Colonic mucosa (tissue), 4 donors: ENCODE measurements at places on chromosomes 7 and 10.

DNA sequence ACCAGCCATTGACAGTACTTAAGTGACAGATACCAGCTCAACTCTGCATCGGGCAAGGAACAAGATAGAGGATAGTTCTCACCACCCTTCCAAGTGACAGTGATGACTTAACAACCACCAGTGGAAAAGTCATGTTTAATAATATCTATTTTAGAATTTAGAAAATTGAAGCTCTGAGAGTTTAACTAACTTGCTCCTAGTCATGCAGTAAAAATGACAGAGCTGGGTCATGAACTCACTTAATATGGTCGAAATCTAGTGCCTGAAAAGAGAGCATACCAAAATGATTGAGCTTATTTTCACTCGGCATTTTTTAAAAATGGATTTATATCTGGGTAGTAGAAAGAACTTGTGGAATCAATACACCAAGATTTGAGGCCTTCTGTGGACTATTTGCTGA lies 367.8 kb upstream of the IGFBP3 start:
- no peak for DNase-seq

- DNase-seq, result no peak
Measured at GRCh38 chr7:153103202-153103601, 343.6 kb downstream of the ACTR3B start.

- DNase-seq, result no peak
Measured at GRCh38 chr7:5629941-5630340, 151.5 kb downstream of the RNF216 start.

DNA sequence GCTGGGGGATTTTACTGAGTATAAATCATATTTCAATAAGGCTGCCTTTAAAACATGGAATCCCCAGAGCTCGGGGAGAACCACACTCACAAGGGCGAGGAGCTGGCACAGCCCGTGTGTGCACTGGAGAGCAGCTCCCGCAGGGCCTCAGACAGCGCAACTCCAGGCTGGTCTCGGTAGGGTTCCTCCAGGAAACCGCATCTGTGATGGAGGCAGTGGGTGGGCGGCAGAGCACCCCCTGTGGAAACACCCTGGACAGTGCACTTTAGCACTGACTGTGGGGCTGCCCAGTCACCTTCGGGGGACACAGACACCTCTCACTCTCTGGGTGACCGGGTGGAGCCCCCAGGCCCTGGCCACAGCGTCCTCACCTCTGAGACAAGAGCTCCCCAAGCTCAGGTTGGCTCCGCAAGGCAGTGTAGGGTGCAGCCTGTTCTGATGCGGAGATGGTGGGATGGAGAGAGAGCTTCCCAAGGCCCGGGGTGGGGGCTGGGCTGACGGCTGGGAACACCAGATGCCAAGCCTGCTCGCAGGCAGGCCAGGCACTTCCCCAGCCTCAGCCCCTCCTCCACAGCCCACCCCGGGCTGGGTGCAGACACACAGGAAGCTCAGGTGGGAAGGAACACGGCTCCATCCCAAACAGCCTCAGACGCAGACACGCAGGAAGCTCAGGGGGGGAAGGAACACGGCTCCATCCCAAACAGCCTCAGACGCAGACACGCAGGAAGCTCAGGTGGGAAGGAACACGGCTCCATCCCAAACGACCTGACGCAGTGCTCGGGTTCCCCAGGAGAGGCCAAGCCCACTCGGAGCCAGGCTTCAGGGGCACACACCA lies 224.4 kb downstream of the MAD1L1 start:
- no peak for DNase-seq

GRCh38 chr7:151700586-151701165 lies 176.2 kb downstream of the PRKAG2 start:
- DNase-seq, result no peak

DNA sequence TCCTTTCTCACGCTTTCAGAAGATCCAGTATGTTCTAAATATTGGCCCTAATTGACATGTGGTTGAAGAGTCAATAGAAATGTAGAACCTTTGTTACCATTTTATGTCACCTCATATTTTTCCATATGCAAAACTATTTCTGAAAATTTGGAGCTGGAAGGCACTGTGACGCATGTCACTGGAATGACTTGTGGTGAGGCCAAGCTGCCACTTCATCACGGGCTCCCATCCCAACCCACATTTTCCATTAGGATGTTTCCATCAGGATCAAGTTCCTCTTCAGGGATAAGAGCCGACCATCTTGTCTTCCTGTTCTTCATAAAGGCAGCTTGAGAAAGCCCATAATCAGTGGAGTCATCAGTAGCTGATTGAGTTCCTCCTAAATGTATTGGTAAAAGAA lies 1241.7 kb downstream of the GATA3 start:
- DNase-seq, result no peak

GRCh38 chr7:138468244-138469123 lies 8.4 kb downstream of the TRIM24 start:
- DNase-seq, result no peak
